ENCODE measurements at places on chromosomes 1 and 21.

- no peak for DNase-seq
Measured at GRCh38 chr1:1627261-1627828, 4.6 kb upstream of the MMP23B start.

DNA sequence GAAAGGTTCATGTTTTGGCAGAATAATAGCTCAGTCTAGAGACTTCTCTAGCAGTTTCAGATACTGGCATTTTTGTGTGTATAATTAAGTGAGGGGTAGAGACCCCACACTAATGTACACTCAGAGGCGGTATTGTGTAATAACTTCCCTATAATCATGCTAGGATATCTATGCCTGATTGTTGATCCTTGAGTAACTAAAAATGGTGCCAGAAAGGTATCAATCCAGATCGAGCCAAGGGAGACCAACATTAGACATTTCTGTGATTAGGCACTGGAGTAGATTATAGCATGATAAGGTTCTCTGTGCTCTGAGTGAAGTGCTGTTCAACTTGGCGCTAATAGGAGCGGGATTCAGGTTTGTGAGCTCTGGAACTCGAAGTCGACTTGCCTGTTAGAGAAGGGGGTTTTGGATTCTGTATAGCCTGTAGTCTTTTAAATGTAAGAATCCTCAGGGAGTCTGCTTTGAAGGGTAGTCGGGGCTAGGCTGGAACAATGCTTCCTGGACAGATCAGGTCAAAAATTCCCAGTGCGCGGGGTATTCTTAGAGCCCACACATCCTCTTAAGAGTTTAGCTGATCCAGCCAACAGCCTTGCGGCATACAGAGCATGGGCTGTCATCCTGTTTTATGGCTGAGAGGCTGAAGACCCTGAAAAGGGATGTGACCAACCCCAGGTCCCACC lies 24.2 kb downstream of the MAN1C1 start:
- no peak for DNase-seq

GRCh38 chr1:78640462-78640861 lies 9.2 kb upstream of the IFI44 start:
- DNase-seq: no peak

DNA sequence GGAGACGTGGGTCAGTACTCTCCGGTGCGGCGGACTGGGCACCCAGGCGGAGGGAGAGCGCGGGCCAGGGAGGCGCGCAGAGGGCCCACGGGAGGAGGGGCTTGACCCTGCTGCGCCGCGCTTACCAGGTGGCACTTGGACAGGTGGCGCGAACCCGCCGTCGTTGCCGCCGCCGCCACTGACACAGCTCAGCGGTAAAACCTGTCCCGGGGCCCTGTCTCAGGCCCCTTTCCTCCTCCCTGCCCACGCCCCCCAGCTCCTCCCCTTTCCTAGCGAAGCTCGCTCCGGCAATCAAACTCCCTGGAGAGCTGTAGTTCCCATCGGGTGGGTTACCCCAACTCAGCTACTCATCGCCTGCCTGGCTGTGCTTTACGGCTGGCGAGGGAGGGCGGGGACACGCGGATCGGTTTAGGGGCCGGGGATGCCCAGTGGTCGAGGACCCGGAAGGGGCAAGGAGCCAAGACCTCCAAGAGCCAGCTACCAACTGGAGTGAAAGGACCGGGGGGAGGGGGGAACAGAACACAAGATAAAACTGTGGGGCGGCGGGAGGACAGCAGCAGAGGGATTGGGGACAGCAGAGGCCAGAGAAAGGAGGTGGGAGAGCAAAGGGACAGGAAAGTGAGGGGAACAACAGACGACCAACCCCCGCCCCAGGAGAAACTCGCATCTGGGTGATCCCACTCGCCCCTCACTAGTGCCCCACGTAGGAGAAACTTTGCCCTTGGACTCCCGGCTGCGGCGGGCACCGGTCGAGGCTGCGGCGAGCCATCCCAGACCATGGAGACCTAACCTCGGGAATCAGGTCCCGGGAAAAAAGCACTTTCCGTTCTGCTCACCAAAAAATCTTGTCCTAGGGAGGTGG lies 2.9 kb downstream of the GFI1 start:
- DNase-seq: no peak

DNA sequence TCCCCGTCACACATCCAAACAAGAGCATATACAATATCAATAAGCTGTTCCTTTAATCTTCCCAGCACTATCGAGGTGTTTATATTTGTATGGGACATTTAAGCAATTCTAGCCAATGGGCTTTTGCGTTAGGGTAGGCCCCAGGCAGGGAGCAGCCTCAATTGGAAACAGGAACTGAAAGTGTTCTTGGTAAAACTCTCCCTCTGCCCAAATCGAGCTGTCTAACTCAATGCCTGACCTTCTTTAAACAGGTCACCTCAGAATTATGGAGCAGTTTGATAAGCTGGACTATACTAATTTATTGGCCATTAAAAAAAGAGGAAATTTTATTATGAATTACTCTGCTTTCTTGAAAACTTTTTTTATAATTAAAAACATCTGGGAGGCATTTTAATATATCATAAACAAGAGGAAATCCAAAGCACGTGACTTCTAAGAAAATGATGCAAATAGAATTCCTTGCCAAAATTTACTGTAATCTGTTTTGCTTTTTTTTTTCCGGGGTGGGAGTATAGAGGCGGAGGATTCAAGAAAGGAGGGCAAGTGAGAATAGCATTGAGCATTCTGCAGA lies 498.1 kb downstream of the LMO4 start:
- DNase-seq: no peak

GRCh38 chr1:10957133-10957532 lies 55.3 kb upstream of the TARDBP start:
- DNase-seq: no peak

DNA sequence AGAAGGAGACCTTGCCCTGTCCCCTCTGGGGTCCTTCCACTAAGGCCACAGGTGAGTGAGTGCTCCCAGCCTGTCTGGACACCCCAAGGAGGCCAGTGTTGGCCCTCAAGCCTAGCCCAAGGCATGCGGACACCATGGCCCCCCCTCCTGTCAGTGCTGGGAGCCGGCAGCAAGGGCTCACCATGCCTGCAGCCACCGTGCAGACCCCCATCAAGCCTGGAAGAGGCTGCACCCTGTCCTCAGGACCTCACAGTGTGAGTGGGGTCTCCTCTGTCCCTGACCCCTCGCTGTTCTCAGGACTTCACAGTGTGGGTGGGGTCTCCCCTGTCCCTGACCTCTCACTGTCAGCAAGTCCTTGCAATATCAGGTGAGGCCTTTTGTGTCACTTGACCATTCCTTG lies 33.2 kb upstream of the PRSS38 start:
- no peak for DNase-seq

DNA sequence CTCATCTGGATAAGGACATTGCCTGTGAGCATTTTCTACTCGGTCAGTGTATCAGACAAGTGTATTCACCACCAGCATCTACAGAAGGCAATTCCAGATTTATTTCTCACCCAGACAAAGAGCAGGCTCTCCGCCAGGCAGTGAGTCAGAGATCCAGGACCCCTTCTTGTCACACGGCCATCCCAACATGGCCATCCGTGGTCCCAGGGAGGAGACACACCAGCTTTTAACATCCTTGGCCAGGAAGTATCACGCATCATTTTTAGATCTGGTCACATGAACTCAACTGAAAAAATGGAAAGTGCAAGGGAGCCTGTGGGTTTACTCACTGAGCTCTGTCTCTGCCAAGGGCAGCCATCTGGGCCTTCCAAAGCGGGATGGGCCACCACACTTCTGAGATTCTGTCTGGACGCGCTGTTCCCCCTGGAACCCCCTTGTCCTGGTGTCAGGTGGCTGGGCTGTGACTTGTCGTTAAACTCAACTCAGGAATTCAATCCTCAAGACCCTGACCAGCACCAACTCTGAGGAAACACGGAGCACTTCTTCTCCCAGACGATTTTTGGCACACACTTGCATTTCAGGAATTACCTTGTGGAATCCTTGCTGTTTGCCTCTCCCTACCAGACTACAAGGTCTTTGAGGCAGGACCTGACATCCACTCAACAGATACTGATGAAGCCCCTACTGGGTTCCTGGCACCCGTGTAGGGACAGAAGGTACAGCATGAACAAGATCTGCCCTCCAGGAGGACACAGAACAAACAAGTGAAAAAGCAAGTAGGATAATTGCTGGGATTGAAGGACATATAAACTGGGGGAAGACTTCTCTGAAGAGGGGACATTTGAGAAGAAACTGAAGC lies 21.6 kb upstream of the CCSAP start:
- no peak for DNase-seq

DNA sequence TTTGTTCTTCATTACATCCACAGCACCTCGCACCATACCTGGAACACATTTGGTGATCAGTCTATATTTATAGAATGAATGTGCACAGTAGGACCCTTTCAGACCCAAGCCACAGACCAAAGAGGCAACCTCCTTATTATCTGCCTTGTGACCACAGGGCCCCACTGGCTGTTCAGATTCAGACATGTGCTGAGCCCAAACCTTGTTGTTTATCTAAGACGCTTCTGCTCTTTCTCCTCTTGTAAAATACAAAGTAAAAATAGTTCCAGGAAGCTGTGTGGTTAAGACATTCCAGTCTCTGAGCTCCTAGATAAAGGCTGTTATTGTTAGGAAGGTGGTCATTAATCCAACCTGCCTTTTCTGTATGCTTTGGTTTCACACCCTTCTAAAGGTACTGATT lies 3.6 kb upstream of the SCMH1 start:
- no peak for DNase-seq

- DNase-seq: no peak
Measured at GRCh38 chr1:209534496-209535250, 48.8 kb upstream of the CAMK1G start.

DNA sequence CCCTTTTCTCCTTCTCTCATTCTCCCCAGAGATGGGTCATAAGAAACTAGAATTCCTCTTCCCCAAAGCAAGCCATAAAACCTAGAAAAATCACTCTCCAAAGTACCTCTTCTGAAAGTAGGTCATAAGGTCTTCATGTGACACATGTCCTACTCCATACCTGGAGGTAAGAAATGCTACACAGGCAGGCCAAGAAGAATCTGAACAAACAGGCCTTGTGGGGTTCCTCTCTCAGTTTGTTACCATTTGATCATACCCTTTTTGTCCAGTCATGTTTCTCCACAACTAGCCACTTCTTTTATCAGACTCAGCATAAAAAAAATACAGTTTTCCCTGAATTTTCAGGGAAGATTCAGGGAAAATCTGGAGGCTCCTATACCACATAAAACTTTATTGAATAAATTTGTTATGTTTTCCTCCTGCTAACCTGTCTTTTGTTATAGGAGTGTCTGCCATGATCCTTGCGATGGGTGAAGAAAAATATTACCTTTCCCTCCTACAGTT lies 134.4 kb upstream of the LMO4 start:
- DNase-seq: no peak

DNA sequence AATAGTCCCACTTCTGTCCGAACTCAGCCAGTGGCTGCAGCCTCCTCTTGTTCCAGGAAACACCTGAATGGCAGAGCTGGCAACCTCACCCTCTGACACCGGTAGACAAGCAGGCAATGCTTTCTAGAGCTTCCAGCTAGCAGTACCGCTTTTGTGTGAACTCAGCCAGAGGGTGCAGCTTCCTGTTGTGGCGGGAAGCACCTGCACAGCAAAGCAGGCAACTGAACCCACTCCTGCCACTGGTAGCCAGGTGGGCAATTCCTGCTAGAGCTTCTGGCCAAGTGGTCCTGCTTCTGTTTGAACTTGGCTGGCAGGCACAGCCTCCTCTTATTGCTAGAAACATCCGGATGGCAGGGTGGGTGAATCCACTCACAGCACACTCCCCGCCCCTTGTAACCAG lies 40.1 kb upstream of the TMPRSS15 start:
- DNase-seq: no peak

DNA sequence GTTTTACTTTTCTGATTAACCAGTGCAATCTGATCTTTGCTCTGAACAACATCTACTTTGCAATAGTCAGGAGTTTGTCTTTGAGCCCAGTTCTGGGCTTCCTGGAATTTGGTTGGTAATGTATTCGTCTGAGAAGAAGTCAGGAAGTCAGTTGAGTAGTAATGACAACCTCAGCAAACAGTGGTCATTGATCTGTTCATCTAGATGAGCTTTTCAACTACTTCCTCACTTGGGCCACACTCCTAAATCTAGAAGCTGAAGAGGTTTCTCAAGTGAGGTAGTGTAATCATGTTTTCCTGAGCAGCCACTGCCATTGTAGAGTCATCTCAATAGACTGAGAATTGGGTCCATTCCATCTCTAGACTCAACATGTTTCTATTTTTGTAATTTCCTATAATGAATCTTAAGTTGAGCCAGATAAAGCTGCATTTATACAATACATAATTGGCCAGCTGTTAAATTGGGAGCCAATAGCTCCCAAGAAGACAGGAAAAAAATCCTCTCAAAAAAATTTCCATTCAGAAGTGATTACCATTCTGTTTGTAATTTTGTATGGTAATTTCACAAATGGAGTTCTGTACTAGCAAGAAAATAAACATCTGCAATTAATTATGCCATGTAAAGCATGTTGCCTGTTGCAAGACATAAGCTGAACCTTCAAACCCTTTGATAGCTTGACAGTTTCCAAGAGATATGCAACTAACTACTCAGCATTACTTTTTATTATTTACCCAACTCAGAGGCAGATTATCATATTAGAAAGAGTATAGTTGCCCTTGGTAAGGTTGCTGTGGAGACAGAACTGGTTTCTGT lies 49.6 kb downstream of the WDR64 start:
- no peak for DNase-seq

GRCh38 chr1:83697961-83698360 lies 301.0 kb downstream of the TTLL7 start:
- DNase-seq: no peak

DNA sequence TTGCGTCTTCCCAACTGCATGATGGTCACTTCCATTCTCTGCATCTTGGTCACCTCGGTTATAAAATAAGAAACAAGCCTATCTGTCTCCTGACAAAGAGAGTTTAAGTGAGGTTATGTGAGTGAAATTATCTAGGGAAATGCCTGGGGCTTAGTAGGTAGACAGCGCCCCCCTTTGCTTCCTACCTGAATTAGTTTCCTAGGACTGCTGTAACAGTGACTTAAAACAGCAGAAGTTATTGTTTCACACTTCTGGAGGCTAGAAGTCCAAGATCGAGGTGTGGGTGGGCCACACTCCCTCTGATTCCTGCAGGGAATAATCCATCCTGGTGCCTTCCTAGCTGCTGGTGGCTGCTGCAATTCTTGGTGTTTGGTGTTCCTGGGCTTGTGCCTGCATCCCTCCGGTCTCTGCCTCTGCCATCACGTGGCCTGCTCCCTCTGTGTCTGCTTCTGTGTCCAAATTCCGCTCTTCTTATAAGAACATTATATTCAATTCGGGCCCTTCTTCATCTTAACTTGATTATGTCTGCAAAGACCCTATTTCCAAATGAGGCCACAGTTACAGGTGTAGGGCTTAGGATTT lies 92.6 kb downstream of the IGSF21 start:
- no peak for DNase-seq

Measured in T-helper 22 cell (primary cell).